Hepatocyte (in vitro differentiated cells): ENCODE measurements at places on chromosomes 13 and 19. TPM values are rescaled to one million over a fixed set of nuclear protein-coding genes. Genes with fewer than 3 reads are reported as not detected.

Gene METTL21C
- total RNA-seq = not detected in 2 replicates

- DNase-seq = no peak
Measured at GRCh38 chr13:28859717-28860116, 39.6 kb downstream of the MTUS2 start.

GRCh38 chr13:100517135-100517534, 71.5 kb downstream of the GGACT start:
- DNase-seq = peak; percentile 66

DNA sequence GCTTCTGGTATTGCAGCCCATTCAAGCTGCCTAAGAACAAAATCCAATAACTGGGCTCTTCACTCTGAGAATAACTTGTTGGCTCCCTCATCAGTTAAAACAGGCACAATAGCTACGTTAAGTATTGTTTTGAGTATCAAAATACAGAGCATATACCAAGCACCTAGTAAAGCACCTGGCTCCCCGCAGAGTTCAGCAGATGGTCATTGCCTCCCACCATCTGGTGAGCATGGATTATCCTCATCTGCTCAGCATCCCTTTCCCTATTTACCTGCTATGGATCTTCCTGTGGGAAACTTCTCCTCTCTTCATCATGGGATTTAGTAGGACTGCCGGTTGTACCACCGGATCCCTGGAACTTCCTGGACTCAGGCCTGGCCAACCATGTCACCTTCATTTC, 199.2 kb upstream of the MAB21L1 start:
- no peak for DNase-seq

DNA sequence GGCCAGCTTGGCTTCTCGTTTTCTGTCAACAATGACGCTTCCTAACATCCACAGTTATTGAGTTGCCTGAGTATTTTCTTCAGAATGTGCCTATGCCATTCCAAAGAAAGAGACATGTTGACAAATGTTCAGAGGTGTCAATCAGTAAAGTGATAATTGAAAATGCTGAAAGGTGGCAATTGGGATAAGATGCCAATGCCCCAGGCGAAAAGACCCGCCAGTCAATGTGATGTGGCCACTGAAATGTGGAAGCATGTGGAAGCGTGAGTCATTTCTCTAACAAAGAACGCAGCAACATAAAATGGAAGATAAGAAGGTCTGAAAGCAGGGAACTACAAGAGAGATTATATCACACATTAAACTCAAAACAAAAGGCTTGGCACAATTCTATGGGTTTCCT, 882.2 kb upstream of the SLC10A2 start:
- DNase-seq = no peak

Gene INAFM1
- 1.7 and 1.9 TPM in 2 replicates for total RNA-seq

- no peak for DNase-seq
Measured at GRCh38 chr13:101700598-101700997, 248.1 kb downstream of the ITGBL1 start.

GRCh38 chr19:40365613-40366401, 17.3 kb downstream of the PLD3 start:
- peak; percentile 93 for DNase-seq

Gene ACER1
- not detected in 2 replicates for total RNA-seq
